Activated naive CD4-positive, alpha-beta T cell (primary cell): ENCODE measurements at places on chromosomes 1 and 21.

DNA sequence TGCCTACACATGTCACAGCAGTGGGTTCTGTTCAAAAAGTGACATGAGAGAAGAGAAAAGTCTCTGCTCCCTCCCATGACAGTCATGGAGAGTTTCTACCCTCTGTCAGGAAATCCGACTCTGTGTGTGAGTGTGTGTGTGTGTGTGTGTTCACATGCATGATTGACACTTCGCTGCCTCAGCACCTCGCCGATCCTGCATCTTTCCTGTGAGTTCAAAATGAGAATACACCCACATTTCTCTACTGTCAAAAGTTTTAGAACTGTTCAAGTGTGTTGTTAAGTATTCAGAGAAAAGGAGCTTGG is 46.2 kb upstream of the COX20 start:
- DNase-seq, result no peak

- DNase-seq, result no peak
Measured at GRCh38 chr1:239387304-239388158, 1.2 kb downstream of the CHRM3 start.

- DNase-seq, result peak; percentile 29
Measured at GRCh38 chr21:45136927-45137611, 62.7 kb downstream of the ADARB1 start.

- DNase-seq, result no peak
Measured at GRCh38 chr1:17194133-17194475, 10.8 kb upstream of the PADI1 start.

DNA sequence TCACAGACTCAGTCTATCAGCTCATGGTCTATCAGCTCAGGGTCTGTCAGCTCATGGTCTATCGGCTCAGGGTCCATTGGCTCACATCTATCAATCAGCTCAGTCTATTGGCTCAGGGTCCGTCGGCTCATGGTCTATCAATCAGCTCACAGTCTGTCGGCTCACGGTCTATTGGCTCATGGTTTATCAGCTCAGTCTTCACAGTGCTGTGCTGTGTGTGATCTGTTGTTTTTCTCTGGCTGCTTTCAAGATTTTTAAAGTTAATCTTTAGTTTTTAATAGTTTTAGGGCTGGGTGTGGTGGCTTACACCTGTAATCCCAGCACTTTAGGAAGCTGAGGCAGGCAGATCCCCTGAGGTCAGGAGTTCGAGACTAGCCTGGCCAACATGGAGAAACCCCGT is 14.4 kb downstream of the C1orf159 start:
- no peak for DNase-seq

DNA sequence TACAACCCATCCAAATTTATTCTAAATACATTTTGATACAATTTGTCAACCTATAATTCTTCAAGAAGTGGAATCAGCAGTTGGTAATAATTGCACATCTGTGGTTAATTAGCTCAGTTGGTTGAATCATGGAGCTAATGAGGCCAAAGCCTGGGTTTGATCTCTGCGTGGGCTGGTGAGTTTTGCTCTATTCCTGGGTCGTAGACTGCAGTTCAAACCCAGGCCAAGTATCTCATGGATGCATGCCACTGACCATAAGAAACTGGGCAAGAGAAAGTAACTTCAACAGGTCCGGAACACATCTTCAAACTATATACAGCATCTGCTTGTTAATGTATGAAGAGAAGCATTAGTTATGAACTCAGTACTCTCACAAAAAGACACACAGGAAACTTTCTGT is 779.7 kb downstream of the USP25 start:
- no peak for DNase-seq

GRCh38 chr1:205670611-205671430 is 9.5 kb downstream of the SLC45A3 start:
- DNase-seq, result no peak

- no peak for DNase-seq
Measured at GRCh38 chr21:27035791-27036190, 68.9 kb upstream of the ADAMTS5 start.

DNA sequence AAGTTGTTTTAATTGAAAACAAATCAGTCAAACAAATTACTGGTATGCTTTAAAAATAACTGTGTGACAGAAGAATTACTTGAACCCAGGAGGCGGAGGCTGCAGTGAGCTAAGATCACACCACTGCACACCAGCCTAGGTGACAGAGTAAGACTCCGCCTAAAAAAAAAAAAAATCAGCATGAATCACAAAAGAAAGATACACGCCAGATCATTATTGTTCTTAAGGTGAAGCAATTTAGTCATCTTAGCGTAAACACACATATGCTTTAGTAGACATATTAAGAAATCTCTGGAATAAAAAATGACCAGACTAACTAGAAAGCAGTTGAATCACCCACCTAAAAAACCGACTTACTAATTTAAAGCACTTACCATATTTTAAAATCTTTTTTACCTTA is 20.2 kb downstream of the RERE start:
- no peak for DNase-seq

DNA sequence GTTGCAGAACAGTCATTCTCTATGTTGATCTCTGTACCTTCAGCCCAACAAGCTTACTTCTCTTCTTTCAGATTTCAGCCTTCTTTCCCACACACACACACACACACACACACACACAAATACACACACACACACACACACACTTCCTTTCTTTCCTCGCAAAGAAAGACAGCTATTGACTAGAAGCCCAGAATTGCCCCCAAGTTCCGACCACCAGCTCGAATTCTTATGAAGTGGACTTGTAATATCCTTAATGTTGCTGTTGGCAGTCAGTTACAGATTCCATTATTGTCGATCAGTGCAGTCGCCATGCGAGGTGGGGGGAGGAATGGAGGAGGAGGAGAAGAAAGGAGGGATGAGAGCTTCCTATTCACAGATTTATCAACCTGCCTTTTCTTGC is 125.5 kb downstream of the CLEC20A start:
- no peak for DNase-seq

DNA sequence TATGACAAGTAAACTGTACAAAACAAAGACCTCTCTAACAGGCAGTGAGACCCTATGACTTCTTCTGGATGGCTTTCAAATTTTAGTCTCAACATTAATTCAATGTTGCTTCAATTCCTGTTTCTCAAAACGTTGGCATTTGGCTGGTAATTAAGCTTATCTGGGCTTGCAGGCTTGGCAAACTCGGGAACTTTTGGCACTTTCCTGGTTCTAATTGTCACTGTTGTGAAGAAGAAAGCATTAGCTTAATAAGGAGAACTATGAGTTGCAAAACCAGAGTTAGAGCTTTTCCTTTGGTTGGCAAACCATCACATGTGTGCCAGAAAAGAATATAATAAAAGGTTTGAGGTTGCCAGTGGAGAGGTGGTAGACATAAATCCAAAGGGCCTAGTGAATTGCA is 698.3 kb downstream of the LRRIQ3 start:
- no peak for DNase-seq

DNA sequence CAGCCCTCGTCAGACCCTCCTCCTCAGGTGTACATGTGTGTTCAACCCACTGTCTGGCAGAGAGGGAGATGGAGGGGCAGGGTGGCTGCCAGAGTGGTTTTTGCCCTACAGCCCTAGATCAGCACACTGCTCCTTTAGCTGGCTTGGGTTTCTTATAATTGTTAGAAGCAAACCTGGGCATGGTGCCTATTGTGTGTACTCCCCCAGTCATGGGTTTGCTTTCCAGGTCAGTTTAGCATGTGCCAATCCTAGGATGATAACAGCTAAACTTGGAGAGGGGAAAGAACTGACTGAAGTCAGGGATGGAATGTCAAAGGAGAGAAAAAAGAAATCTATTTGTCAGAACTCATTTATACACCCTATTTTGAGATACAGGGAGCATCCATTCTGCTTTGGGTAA is 63.3 kb downstream of the UCK2 start:
- no peak for DNase-seq

GRCh38 chr1:77704736-77705135 is 22.3 kb upstream of the ZZZ3 start:
- no peak for DNase-seq

GRCh38 chr21:44713130-44713529 is 1.8 kb upstream of the TSPEAR start:
- no peak for DNase-seq

DNA sequence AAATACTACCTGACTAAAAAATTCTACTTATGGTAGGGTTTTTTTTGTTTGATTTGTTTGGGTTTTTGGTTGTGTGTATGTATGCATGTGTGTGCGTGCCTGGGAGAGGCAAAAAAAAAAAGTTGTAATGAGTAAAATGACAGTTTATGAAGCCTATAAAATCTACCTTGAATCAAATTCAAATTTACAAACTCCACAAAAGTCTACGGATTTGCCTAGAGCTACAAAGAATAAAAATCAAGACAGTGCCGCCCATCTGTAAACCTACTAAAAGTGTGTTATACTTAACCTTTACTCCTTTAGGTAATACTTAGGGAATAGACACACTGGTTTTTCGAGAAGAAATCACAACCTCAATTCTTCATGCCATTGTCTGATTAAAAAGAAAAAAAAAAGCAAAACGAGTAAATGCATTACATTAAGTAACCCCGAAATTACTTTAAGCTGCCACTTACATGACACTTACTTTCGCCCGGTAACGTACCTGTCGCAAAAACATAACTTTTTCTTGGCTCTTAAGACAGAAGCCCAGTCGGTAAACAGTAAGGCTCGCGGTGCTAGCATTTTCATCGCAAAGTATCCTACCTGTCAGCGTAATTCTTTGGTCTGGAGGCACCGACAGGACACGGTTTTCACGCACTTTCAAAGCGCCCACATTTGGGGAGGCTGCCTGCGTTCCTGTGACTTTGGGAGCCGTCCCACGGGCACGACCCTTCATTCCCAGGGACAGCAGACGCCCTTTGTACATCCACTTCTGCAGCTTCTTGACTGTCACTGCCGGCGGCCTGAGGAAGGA is 951 bp downstream of the SYDE2 start:
- DNase-seq, result no peak

DNA sequence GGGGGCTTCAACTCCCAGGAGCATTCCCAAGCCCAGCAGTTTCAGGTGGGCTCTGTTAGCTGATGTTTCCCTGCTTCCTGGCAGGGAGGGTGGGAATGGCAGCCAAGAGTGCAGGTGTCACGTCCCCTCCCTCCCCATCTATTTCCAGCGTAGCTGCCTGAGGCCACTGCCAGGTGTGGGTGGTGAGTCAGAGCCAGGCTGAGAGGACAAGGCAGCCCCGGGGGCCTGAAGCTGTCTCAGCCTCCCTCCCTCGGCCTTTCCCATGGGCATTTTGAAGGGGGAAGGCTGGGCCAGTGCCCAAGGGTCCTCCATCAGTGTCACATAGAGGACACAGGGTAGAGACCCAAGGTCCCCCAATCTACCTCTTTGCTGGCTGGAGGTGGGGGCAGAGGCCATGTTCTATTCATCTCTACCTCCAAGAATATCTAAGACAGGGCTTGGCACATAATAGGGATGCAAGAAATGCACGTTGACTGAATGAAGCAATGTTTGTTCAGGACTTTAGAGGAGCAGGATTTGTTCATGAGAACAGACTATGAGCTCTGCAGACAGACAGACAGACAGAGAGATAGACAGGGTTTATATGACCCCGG is 34.4 kb upstream of the ID3 start:
- no peak for DNase-seq

DNA sequence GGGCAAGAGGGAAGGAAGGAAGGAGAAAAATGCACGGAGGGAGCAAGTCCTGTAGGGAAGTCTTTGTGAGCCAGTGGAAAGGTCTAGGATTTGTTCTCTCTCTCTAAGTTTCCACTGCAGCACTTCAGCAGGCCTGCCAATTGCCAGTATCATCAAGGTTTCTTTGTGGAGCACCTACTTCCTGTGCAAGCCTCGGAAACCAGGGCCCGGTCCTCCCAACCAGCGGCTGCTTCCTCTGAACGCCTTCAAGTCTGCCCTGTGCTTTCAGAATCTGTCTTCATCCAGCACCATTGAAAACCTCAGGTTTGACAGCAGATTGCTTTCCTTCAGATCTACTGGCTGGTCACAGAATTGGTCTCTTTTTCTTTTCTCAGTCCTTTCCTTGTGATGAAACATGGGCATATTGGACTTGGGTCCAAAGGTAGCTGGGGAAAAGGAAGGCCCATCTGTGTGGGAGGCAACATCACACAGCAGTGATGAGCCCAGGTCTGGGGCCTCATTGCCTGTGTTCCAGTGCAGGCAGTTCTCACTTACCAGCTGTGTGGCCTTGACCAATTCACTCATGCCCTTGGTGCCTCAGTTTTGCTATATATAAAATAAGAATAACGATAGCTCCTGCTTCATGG is 144.5 kb downstream of the SEC16B start:
- DNase-seq, result no peak

DNA sequence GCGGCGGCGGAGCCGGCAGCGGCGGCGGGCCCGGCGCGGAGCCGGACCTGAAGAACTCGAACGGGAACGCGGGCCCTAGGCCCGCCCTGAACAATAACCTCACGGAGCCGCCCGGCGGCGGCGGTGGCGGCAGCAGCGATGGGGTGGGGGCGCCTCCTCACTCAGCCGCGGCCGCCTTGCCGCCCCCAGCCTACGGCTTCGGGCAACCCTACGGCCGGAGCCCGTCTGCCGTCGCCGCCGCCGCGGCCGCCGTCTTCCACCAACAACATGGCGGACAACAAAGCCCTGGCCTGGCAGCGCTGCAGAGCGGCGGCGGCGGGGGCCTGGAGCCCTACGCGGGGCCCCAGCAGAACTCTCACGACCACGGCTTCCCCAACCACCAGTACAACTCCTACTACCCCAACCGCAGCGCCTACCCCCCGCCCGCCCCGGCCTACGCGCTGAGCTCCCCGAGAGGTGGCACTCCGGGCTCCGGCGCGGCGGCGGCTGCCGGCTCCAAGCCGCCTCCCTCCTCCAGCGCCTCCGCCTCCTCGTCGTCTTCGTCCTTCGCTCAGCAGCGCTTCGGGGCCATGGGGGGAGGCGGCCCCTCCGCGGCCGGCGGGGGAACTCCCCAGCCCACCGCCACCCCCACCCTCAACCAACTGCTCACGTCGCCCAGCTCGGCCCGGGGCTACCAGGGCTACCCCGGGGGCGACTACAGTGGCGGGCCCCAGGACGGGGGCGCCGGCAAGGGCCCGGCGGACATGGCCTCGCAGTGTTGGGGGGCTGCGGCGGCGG is 1.0 kb downstream of the ARID1A start:
- peak; percentile 20 for DNase-seq

DNA sequence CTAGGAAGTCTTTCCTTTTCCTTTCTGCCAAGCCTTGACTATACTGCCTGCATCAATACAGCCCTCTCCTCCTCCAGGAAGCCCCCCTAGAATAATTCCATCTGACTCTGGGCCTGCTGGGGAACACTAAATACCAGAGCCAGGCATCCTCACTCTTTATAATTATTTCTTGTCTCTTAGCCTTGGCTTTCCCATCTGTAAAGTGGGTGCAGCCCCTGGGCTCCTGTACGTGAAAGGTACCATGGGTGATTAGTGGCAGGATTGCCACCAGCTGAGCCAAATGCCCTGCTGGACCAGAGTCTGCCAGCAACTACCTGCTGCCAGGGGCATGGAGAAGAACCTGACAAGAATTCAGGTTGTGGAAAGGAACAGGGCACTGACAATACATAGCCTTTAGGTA is 58.7 kb downstream of the LGR6 start:
- no peak for DNase-seq

GRCh38 chr21:45539046-45539795 is 3.0 kb downstream of the SLC19A1 start:
- no peak for DNase-seq

- DNase-seq, result no peak
Measured at GRCh38 chr1:185534801-185535200, 199.4 kb upstream of the HMCN1 start.

- no peak for DNase-seq
Measured at GRCh38 chr1:117633423-117633822, 27.6 kb downstream of the TENT5C start.
